EH (cell line): ENCODE measurements at places on chromosomes 13 and 19.

DNA sequence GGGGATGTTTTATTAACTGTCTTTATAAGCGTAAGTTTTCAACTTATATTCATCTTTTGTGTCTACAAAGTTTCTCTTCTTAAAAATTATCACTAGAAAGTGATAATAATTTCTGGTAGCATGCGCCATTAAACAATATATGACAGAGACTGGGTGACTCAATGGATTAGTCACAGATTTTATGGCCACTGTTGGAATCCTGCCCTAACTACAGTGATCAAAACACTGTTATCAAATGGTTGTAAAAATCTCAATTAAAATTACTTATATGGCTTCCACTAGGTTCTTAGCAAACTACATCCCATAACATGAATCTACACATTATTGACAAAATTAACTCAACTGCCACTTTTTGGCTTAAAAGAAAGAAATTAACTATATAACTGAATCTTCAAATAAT is 350.0 kb downstream of the DACH1 start:
- no peak for DNase-seq

DNA sequence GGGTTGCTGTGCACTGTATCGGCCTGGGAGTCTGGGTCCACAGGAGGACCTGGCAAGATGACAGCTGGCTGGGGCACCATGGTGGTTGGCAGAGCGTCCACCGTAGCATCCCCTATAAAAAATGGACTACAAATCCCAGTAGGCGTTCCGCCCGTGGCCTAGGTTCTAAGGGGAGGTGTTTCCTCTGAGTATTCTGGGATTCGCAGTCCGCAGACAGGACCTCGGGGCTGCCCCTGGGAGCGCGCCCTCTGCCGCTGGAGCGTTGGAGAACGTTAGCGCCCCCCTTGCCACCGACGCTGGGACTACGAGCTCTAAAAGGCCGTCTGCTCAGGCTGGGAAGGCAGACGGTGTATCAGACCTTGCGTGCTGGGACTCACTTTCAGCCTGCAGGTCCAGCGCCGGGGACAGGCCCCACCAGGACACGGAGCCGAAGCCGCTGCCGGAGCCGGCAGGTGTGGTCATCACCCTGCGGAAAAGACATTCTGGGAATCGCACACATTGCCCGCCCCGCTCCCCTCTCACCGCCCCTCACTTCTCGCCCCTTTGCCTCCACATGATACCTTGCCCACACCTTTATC is 372 bp downstream of the DNAAF3 start:
- DNase-seq = peak; percentile 82

DNA sequence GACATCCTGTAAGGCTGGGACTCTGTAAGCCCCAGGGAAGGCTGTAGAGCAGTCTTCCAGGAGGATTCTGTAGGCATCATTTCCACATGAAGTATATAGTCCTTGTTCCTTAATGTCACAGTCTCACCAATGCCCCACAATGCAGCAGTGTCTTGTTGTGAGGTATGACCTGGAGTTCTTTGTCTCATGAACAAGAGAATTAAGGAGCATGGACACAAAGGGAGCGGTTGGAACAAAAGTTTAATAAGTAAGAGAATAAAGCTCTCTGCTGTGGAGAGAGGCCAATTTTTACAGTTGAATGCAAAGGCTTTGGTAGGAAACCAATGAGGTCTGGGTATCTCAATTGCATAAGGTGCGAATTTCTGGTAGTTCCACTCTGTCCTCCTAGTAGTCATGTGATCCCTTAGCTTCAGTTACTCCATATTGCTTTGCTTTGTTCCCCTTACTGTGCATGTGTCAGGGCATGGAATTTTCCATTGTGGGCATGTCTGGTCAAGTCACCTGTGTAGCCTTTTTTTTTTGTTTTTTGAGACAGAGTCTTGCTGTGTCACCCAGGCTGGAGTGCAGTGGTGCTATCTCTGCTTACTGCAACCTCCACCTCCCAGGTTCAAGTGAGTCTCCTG is 124.3 kb upstream of the TMTC4 start:
- DNase-seq = no peak

- no peak for DNase-seq
Observed at GRCh38 chr19:6340493-6341201, 7.2 kb upstream of the ACER1 start.

DNA sequence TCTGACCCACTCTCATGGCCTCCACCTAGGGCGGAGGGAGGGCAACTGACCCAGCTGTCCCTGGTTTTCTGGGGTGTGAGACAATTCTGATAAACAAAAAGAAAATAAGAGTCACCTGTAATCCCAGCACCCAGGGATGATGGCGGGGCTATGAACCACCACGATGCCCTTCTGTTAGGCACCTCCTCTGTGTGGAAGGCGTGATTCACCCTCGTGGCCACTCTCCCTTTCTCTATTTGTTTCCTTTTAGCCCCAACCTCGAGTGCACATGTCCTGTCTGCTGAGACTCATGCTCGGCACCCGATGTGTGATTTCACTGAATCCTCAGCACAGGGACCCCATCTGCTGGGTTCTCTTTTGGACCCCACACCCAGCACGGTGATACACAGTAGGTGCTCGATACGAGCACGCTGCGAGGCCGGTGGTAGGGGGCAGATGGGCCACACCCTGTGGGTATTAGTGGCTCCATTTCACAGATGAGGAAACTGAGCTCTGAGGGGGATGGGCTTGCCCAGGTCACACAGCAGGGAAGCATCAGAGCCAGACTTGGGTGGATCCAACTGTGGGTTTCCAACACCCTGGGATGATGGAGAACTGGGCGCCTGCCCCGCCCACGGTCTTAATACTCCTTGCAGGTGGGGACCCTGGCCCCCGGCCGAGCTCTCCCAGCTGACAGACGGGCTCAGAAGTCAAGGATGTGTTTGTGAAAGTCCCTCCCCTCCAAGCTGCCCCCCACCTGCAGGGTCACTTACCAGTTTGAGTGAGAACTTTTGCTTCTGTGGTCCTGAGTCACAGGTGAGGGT is 24.9 kb downstream of the VRK3 start:
- no peak for DNase-seq

DNA sequence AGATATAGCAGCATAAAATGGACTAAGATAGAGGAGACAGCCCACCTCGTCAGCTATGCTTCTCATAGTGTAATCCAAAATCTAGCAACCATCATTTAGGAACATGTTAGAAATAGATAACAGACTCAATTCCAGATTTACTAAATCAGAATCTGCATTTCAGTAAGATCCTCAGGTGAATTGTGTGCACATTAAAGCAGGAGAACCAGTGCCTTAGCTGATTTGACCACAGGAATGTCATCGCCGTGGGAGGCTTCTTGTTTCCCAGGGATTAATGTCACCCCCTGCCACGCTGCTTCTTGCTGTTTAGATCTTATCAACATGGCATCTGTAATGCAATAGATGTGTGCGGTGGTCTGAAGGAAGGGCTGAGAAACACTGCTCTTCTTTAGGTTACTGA is 84.0 kb downstream of the GPC5 start:
- DNase-seq = no peak

- DNase-seq = peak; percentile 52
Observed at GRCh38 chr13:112619730-112620631, 32.0 kb upstream of the TUBGCP3 start.

DNA sequence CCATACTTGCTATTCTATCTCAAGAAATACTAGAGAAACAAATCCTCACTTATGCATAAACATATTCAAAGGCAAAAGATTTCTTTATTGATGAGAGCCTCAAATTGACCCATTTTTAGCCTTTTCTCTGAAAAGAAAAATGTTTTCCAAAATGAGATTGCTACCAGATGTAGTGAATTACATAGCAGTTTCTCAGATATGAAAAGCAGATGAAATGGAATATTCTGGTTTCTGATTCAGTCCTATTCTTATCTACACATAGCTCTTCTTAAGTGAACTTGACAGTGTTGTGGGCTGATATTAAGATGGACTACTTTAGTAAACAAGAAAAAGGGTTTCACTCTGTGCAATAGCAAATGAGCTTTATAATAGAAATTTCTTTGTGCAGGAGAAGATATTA is 183.5 kb downstream of the DNAJC15 start:
- no peak for DNase-seq

- DNase-seq = no peak
Observed at GRCh38 chr13:46593398-46593797, 40.4 kb downstream of the LRCH1 start.

DNA sequence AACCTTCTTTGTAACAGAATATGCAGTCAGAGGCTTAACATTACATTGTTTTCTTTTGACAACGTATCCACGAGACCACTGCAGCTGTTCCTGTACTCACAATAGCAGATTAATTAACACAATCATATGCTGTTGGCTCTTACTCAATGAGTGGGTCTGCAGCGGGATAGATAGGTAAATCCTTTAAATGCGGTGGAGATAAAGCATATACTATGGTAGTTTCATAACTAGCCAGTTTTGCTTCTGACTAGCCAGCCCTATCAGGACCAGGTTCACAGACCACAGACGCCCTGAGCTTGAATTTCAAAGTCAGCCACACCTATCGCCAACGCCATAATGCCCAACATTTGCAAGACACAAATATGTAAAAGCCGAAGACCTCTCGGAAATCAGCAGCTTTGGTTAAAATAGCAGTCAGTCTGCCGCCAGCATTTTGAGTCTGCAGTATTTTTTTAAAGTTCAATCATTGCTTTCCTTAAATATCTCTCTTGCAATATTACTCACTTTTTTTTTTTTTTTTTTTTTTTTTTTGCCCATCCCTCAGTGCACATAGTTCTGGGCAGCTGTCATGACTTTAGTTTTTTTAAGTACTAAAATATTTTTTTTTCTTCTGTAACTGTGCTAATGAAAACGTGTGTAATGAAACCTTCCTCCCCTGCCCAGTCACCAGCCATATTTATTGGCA is 120.5 kb downstream of the ZNF536 start:
- DNase-seq = no peak

GRCh38 chr13:113053801-113054604 is 51.6 kb upstream of the F7 start:
- no peak for DNase-seq

GRCh38 chr13:97327506-97328221 is 105.5 kb downstream of the MBNL2 start:
- peak; percentile 43 for DNase-seq

DNA sequence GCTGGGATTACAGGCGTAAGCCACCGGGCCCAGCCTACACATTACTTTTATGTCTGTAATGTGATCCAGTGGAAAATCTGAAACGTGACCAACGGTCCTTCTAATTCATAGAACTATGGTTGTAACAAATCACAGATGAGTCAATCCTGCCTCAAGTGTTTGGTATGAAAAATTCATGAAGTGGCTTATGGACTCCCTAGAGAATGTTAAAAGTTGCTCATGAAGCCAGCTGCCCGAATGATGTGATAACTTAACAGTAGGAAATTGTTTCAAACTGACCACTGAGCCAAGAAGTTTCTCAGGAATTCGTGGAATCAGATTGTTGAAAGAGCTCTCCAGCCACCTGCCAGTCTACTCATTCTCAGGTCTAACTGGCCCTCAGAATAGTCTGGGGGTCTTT is 59.4 kb upstream of the FARP1 start:
- peak; percentile 97 for DNase-seq

GRCh38 chr13:21043898-21044297 is 17.5 kb downstream of the LATS2 start:
- DNase-seq = peak; percentile 88

- no peak for DNase-seq
Observed at GRCh38 chr19:49059053-49059452, 1.5 kb upstream of the CGB7 start.

DNA sequence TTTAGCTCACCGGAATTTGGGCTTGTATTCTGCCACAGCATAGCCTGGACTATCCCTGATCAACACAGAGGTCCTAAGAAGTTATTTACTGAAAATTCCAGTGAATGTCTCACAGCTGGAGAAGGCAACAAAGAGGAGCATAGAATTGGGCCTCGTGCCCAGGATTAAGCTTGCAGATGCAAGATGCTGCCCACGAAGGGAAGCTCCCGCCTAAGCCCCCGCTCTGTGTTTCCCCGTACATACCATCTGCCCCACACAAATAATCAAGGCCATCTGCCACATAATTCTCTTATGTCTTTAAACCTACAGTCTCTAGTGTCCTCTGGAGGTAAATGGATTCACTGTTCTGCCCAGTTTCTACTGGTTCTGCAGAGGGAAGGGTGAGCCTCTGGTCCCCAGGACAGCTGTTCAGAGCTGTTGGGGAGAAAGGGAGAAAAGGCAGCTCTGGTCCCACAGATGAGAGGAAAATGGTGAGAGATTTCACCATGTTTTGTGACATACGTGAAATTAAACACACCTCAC is 7.4 kb upstream of the TPP2 start:
- DNase-seq = peak; percentile 15

- no peak for DNase-seq
Observed at GRCh38 chr19:55047951-55048350, 9.9 kb upstream of the GP6 start.

- DNase-seq = no peak
Observed at GRCh38 chr19:28019371-28019770, 1193.6 kb downstream of the UQCRFS1 start.

GRCh38 chr19:35164418-35164817 is 9.9 kb downstream of the FXYD5 start:
- no peak for DNase-seq
